Right ventricle myocardium inferior (tissue), 1 donor: ENCODE measurements at places on chromosomes 12 and 14. TPM values are rescaled to one million over a fixed set of nuclear protein-coding genes. Genes with fewer than 3 reads are reported as not detected.

GRCh38 chr14:67583711-67584644 lies 16.1 kb downstream of the PIGH start:
- no peak for DNase-seq

DNA sequence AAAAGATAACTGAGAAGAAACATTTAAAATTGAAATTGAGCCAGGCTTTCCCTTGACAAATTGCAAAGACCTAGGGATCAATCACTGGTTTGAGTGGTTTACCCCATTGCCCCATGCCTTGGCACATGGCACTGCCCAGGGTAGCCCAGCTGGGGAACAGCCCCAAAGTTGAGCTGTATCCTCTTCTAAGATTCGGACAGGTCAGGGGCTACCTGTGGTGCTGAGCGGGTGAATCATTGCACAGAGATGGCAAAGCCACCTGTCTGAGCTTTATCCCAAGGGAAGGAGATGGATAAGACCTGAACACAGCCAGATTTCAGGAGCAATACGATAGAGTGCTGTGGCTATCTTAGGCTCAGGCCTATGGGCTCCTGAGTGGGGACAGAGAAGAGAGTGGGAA lies 7.0 kb downstream of the IFI27L2 start:
- no peak for DNase-seq

- no peak for DNase-seq
These were observed 68.5 kb downstream of the BHLHE41 start for GRCh38 chr12:26056335-26056734.

- DNase-seq, result peak; percentile 48
These were observed 71.3 kb downstream of the CHGA start for GRCh38 chr14:92994131-92994676.

GRCh38 chr12:12178559-12178958 lies 88.3 kb downstream of the LRP6 start:
- DNase-seq, result no peak

DNA sequence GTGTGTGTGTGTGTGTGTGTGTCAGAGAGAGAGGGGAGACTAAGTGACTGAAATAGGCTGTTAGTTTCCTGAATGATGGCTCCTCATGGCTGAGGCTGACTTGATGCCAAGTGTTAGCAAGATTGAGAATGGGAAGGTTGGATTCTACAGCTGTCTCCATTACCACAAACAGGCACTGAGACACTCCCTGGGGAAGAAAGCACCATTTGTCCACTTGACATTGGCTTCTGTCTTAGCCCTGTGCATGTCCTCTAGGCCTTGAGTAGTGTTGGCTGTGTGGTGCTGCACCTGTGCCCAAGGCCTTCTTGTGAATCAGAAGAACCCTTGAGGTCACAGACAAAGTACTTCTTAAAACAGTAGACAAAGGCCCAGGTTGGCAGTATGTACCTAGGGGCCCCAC lies 15.6 kb downstream of the ERG28 start:
- DNase-seq, result no peak

GRCh38 chr14:99529899-99530298 lies 48.7 kb downstream of the CCNK start:
- DNase-seq, result no peak

- no peak for DNase-seq
These were observed 442.5 kb downstream of the NELL2 start for GRCh38 chr12:44433659-44434058.

DNA sequence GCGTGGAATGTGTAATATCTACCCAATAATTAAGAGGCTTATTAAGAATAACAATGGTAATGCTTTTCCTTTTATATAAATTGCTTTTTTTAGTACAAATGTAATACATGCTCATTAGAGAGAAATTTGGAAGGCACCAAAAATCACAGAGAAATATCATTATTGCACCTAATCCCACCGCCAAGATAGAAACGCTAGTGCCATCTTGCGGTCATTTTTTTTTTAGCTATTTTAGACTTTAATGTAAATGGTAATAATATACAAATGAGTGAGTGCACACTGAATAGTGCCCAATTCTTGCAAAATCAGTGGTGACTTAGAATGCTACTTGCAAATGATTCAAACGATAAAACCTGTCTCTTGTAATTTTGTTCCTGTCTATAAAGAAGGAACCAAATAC lies 576.8 kb upstream of the TMEM132C start:
- no peak for DNase-seq

- DNase-seq, result no peak
These were observed 138.5 kb downstream of the DICER1 start for GRCh38 chr14:95018821-95019220.

DNA sequence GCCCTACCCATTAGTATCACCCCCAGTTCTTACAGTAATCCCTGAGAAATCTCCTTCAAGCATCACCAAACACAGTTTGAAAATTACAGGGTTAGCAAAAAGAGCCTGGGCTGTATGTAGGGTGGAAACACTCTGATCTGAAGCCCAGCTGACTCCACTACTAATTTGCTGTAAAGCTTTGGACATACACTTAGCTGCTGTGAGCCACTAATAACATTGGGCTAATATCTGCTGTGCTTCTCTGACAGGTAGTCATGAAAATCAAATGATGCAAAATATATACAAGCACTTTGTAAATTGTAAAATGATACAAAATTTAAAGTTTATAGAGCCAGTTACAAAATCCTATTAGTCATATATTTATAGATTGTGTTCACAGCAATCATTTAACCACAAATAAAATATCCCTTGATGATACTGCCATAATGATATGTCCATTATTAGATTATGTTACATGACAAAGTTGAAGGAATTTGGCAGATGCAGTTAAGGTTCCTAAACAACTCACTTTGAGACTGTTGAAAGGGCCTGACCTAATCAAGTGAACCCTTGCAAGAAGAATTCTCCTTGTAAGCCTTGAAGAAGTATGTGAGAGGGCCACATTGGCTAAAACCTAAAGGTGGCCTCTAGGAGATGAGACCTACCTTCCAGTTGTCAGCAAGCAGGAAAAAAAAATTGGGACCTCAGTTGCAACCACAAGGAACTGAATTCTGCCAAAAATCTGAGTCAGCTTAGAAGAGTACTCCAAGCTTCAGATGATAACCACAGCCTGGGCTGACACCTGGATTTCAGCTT lies 19.0 kb downstream of the TWF1 start:
- DNase-seq, result no peak

- no peak for DNase-seq
These were observed 1088.8 kb downstream of the FSCB start for GRCh38 chr14:43418324-43418723.

DNA sequence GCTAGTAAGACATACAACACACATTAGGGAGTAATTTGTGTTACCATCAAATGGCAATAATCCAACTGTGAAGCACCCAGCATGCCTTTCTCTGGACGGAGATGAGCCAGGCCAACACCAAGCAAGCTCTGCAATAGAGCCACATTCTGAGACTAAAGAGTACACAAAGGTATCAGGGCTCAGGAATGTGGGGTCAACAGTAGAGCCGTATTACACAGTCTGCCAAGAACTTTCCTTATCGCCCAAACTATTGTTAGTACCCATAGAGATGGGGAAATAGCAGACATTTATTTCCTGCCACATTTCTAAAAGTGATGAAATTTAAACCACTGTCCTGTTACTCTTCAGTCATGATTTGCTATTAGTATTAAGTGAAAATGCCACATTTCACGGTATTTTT lies 113.7 kb downstream of the BMP4 start:
- no peak for DNase-seq

GRCh38 chr12:96103067-96103644 lies 67.8 kb upstream of the LTA4H start:
- no peak for DNase-seq

DNA sequence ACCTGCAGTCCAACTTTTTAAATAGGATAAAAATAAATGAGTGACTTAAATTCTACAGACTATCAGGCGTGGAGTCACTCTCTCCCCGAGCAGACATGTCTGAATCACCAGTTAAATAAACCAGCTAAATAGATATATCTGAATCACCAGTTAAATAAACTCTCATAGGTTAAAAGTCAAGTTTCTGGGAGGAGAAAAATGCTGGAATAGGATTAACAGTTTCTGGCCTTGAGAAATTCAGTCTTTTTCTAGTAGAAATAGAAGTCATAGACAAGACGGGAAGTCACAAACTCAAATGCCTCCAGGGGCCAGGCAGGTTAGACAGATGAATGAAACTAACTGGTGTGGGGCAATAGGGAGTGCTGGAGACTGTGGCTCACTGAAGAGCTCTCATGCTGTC lies 258.6 kb upstream of the TMEM132C start:
- no peak for DNase-seq

DNA sequence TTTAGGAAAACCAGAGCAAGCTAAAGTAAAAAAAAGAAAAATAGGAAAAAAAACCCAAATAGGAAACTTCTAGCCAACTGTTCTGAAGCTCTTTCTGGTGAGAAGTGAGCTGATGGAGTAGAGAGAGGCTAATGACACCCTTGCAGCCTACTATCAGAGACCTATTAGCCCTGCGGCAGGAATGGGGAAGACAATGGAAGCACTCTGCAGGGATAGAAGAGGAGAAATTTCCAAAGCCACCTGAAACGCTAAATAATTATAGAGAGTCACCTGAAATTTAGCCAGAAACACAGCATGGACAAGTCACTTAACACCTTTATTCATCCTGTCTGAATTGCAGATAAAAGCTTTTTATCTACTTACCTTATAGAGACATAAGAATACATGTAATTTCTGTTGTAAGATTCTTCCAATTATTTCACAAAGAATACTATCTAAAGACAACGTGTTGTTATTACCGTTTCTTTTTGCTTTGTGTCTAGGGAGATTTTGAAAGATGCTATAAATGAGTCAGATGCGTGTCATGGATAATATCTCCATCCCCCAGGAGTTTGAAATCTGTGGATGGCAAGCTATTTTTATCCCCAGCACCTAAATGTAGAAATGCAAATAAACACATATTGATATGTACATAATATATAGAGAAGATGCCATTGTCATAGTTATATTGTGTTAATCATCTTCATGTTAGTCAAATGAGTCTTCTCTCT lies 138.6 kb downstream of the TPH2 start:
- no peak for DNase-seq

Gene CMKLR1
- 10.6 TPM for total RNA-seq

Gene RD3L
- total RNA-seq, result 25.1 TPM

Gene DTX1
- total RNA-seq, result 3.7 TPM

Gene RESF1
- 21.7 TPM for total RNA-seq

Gene OVCH1
- 0.24 TPM for total RNA-seq

Gene GLIPR1L1
- not detected for total RNA-seq

Gene E2F7
- 0.14 TPM for total RNA-seq
